ENCODE measurements at places on chromosomes 5 and 9.

- DNase-seq: no peak
Observed at GRCh38 chr9:122453677-122454135, 24.0 kb downstream of the OR1J1 start.

DNA sequence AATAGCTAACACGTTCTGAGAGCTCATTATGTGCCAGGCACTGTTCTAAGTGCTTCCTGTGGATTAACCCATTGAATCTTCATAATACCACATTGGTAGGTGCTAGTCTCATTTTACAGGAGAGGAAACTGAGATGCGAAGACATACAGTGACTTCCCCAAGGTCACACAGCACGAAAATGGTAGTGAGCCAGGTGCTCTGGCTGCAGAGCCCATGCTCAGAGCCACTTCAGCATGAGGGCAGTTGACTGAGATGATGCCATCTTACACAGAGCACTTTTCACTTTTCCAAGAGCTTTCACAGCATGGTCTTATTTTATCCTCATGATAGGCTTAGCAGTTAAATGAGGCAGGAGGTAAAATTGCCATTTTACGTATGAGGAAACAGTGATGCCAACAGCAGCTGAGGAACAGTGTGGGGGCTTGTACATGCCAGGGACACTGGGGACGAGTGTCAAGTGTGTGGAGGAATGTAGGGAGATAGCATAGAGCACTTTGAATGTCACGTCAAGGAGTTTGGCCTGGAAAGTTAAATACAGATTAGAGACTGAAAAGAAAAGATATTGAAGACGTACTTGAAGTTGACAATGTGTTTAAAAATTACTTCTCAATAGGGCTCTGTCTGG, 180.0 kb downstream of the KIF4B start:
- no peak for DNase-seq

DNA sequence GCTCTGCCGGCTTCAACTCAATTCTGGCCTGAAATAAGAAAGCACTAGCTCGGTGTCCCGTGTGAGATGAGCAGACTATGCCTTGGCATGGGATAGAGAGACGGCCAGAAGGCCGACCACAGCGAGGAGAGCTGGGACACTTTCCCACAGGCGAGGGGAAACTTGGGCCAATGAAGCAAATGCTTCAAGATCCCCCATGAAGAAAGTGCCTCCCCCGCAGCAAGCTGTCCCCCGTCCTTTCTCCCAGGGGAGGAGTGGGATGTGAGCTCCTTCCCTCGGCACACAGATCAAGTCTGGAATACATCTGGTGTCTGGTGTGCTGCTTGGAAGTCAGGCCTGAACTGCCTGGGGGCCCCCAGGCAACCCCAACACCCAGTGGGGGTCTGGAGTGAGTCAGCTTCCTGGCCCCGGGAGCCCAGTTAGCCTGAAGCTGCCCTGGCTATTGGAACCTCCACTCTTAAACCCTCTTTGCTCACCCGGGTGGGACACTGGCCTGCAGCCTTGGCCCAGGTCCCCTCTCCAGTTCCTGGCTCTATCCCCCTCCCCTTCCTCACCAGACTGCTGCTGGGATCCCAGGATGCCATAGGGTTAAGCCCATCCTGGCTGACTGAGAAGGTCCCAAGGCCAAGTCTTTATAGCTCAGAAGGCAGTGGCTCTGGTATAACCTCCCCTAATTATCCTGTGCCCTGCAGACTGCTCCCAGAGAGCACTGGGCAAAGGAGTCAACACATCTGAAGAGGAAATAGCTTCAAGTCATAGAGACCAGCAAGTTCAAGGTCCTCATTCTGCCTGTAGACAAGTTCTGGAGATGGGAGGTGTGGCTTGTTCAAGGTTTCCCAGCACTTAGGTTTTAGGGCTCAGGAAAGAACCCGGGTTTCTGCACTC, 205.3 kb downstream of the TTLL11 start:
- DNase-seq: no peak

GRCh38 chr5:9774472-9775079, 144.4 kb upstream of the TAS2R1 start:
- no peak for DNase-seq
